ENCODE measurements at places on chromosomes 4 and X.
A peak's percentile ranks its signal among the peaks of the same experiment; 100 is the strongest.

- DNase-seq, result peak; percentile 0
These were observed 42.9 kb downstream of the NDST3 start for GRCh38 chr4:118076958-118077766.

GRCh38 chrX:129777218-129778030, 2.3 kb upstream of the SASH3 start:
- DNase-seq, result no peak

DNA sequence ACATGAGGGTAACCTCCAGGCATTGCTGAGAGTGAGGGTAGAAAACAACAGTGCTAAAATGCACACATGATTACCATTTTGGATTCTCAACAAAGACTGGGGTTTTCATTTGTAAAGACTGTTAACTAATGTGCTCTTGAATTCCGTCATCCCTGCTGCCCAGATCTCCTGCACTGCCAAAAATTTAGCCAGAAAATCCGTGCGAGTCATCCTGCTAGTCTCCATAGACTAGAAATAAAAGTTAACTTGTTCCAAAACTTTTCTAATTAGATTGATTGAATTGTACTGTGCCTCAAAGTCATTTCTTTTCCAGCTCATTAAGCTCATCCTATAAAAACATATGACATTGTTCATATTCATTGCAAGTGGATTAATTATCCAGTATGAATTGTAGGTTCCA, 99.8 kb downstream of the ARSF start:
- no peak for DNase-seq

DNA sequence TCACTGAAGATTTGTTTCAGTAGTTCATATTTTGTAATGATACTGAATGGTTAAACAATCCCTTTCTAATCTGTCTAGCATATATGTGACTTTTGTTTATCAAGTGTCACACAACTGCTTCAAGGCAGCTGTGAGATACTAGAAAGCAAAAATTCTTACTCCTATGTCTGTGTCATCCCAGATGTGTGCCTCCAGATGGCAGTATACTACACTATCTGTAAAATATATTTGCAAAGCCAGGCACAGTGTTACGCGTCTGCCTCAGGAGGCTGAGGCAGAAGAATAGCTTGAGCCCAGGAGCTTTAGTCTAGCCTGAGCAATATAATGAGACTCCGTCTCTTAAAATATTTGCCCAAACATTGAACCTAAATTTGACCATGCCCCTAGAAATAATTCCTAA, 4.0 kb downstream of the NUDT10 start:
- no peak for DNase-seq

GRCh38 chr4:156475322-156475721, 496.3 kb downstream of the PDGFC start:
- no peak for DNase-seq
